SK-N-SH (cell line): ENCODE measurements at places on chromosomes 1 and 21.

GRCh38 chr1:169115891-169116585 lies 9.5 kb downstream of the ATP1B1 start:
- DNase-seq = peak; percentile 56

- DNase-seq = no peak
Measured at GRCh38 chr21:37337831-37338230, 28.7 kb upstream of the DYRK1A start.

GRCh38 chr1:183313063-183313462 lies 105.1 kb downstream of the NMNAT2 start:
- DNase-seq = no peak

DNA sequence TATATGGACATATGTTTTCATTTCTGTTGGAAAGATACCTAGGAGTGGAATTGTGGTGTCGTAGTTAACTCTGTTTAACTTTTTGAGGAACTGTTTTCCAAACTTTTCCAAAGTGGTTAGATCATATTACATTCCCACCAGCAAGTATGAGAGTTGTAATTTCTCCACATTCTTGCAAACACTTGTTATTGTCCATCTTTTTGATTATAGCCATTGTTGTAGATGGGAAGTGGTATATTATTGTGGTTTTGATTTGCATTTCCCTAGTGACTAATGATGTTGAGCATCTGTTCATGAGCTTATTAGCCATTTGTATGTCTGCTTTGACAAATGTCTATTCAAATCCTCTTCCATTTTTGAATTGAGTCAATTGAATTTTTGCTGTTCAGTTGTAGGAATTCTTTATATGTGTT lies 19.8 kb downstream of the CAMTA1 start:
- DNase-seq = no peak

- no peak for DNase-seq
Measured at GRCh38 chr21:33031152-33031911, 5.6 kb downstream of the OLIG2 start.

DNA sequence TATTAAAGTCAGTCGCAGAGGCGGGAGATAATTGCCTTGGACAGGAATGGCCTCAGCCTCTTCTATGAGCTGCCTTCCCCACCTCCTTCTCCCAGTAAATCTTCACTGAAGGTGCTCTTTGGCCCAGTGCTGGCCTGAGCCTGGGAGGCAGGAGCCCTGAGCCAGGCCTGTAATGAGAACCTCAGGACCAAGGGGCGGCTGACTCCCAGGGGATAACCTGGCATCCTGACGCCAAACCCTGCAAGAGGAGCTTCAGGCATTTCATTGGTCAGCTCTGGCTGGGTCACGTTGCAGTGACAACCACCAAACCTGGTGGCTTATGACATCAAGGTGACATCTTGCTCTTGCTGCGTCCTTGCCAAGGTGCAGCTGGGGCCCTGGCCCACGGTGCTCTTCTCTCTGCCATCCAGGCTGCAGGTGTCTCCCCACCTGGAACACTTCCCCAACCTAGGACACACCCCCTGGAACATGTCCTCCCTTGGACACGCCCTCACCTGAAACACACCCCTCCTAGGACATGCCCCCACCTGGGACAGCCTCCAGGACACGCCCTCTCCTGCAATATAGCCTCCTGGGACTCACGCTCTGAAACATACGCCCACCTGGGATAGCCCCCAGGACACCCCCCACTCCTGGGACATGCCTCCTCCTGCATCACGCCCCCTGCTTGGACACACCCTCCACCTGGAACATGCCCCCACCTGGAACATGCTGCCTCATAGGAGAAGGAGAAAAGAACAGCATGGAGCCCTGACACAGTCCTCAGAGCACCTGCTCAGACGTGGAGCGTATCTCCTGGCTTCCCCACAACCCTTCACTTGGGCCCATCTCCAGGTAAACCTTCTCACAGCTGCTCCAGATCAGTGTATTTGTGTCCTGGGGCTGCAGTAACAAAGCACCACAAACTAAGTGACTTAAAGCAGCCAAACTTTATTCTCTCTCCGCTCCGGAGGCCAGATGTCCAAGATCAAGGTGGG lies 333.6 kb downstream of the NPHP4 start:
- no peak for DNase-seq

GRCh38 chr1:19925342-19926070 lies 2.1 kb upstream of the PLA2G2E start:
- DNase-seq = no peak

DNA sequence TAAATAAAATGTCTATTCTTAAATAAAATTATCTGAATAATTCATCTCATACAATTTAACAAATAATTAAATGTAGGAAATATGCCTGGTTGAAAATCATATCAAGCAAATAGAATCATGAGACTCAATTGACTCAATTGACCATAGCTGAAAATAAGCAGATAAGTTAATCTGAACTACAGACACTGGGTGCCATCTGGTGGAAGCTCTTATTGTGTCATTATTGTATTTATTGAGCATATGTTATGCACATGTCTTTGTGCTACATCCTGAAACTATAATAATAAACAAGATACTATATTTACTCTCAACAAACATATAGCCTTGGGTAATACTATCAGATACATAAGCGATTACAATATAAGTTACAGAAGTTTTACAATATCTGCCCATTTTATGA lies 41.0 kb downstream of the BRINP3 start:
- peak; percentile 19 for DNase-seq

DNA sequence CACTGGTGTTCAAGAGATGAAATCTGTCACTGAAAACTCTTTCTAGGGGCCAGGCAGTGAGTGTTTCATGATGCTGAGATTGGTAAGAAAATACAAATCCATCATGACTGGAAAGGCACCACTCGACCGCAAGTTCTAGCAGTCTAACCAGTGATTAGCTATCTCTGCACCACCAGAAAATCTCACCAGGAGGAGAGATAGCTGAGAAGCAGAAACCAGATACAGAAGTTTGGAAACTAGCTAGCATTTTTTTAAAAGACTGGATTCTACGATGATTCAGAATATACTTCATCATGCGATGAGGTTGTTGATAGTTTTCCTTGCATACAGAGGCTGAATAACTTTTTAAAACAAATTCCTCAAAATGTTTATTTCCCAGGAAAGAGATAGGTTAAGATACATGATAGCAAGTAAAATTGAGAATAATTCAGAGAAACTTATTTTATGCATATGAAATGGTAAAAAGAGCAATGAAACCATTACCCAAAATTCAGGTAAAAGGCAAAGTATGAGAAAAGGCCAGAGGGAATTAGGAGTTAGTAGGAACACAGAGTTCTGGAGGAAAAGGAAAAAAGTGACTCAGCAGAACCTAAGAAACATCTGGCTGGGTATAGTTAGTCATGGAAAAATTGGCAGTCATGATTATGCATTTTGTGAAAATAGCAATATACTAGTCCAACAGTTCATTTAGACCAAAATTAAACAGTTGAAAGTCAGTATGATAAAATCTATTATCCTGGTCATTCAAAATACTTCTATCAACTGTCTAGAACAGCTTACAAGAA lies 3.3 kb upstream of the F3 start:
- no peak for DNase-seq

DNA sequence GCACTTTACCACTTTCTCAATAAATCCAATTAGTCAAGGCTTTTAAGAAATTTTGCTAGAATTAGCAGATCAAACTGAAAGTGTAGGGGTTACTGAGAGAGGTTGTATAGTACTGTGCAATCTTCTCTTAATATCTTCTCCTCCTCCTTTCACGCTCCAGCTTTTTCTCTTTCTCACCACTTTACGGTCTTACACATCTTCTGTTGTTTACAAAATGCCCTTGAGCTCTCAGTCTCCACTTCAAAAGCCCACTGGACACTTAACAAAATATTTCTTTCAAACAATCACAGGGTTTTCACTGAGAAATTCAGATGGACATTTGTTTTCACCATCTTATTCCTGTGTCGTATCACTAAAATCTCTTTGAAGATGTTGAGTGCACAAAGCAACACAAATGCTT lies 678.2 kb downstream of the ADGRL2 start:
- no peak for DNase-seq

DNA sequence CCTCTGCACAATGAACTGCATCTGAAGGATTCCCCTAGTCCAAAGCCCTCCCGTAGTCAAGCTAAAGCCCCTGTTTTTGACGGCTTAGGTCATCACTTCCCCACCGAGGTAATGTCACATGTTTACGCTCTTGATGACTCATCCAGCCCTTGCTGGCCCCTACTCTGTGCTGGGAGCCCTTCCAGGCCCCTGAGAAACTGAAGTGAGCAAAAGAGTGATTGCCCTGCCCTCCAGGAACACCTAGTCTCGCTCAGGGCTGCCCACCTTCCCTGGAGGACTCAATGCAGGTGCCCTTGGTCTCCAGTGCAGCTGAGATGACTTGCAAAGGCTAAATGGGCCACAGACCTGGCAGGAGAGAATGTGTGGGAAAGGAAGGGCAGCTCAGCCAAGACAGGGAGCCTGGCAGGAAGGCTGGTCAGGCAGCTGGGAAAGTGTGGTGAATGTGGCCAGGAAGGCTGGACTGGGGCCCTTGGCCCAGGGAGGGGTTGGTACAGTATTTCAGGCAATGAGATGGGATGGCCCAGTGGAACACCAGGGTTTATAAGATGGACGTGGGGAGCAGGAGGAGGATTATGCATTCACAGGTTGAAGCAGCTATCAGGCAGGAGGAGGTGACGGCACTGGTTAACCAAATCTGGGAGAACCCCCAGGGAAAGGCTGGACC lies 345.6 kb downstream of the NPHP4 start:
- DNase-seq = no peak

DNA sequence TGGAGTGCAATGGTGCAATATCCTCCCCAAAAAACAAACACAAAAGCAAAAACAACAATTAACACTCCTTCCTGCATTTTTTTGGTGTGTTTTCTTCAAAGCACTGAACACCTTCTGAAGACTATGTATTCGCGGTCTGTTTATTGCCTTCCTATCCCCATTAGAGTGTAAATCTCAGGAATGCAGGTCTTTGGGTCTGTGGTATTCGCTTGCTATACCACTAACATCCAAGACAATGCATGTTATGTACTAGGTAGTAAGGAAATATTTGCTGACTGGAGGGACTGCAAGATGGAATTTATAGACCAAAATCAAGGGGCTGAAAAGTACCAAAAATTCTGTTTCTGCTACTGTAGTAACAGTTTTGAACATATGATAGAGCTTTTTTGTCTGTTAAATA lies 299.4 kb downstream of the RYR2 start:
- no peak for DNase-seq

DNA sequence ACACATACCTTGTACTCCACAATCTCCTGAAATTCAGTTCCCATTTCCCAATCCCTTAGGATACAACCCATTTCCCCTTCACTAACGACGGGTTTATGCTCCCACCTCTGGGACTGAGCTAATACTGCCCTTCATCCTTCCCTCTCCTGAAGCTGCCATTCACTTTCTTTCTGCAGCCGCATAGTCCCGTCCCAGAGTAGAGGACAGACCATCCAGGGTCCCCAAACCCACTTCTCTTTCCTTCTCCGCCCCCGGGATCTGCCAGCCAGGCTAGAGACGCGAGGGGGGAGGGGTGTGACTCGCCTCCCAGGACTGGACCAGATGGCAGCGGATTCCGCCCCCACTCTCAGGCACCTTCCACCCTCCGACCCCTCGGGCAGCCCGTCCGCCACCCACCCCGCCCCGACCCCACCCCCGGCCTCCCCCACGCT lies 679 bp downstream of the ABL2 start:
- DNase-seq = peak; percentile 83

DNA sequence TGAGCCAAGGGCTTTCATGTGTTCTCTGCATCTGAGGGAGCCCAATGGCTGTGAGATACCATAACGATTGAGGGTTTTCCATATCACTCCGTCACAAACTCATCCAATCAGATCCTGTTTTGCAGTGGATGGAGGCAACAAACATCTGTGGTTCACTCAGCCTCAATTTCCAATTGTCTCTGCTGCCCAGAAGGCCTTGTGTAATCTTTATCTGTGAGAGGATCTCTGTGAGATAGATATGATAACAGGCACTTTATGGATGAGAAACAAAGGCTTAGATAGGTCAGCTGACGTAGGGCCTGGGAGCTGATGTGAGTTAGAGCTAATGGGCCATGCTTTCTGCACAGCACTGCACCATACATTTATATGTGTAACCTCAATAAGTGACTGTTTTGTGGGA lies 3.3 kb upstream of the MTARC1 start:
- no peak for DNase-seq

- no peak for DNase-seq
Measured at GRCh38 chr1:184212649-184213314, 161.3 kb downstream of the TSEN15 start.

GRCh38 chr1:19814681-19815503 lies at the start of gene RNF186:
Gene RNF186, minus strand, starts transcription at chr1:19815283. Its CDS starts 182 bp downstream, at chr1:19815101.
- DNase-seq = no peak

GRCh38 chr1:33633019-33633801 lies 160.8 kb downstream of the ZSCAN20 start:
- peak; percentile 88 for DNase-seq

GRCh38 chr1:167294528-167294927 lies 73.8 kb downstream of the POU2F1 start:
- no peak for DNase-seq

GRCh38 chr1:209134001-209134400 lies 449.5 kb upstream of the CAMK1G start:
- no peak for DNase-seq

GRCh38 chr1:192764675-192765074 lies 44.2 kb upstream of the RGS2 start:
- DNase-seq = no peak

DNA sequence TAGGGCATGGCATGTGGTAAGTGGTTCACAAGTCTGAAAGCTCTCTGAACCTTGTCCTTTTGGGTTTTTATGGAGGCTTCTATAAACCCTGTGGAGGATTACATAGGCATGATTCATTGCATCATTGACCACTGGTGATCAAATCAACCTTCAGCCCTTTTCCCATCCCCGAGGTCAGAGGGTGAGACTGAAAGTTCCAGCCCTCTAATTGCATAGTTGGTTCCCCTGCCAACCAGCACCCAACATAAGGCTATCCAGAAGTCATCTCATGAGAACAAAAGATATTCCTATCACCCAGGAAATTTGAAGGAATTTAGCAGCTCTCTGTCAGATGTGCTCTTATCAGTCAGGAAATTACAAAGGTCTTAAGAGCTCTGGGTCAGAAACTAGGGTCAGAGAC lies 89.5 kb upstream of the ARTN start:
- DNase-seq = no peak

DNA sequence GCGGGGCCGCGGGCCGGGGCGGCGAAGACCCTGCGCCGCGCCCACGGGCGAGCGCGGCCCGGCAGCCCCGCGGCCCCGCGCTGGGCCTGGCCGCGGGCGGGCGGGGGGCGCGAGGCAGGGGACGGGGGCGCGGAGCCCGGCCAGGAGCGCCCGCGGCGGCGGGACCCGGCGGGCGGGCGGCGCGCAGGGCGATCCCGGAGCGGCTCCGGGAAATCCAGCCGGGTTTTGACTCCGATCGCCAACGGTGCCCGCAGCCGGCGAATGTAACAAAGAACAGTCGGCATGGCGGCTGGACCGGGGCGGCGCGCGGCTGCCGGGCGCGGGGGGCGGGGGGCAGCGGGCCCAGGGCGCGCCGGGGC lies 334 bp downstream of the PRDM15 start:
- peak; percentile 93 for DNase-seq
